B cell (primary cell): ENCODE measurements at places on chromosomes 11 and 22.

- no peak for DNase-seq
Observed at GRCh38 chr11:34721646-34722045, 100.8 kb downstream of the EHF start.

- DNase-seq: no peak
Observed at GRCh38 chr11:102669664-102670063, 35.9 kb downstream of the MMP27 start.

- DNase-seq: no peak
Observed at GRCh38 chr11:78031629-78032028, 8.6 kb upstream of the KCTD14 start.

DNA sequence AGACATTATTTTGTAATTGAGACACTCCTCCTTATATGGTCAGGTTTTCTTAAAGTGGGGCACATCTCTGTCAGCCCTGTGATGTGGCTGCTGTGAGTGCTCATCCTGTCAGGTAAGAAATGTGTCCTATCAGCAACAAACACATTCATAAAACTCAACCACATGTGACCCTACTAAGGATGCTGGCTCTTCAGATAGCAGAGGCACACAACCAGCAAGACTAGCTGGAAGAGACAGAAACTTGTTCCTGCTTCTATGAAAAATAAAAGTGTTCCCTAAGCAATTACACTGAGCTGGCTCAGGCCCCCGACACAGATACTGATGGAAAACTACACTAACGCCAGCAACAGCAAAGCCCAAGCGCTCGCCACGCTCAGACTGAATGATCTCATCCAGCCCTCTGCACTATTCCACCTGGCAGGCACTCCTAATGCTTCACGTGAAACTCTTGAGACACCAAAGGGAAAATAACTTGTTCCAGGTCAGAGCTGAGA, 49.8 kb upstream of the CYP2D6 start:
- DNase-seq: no peak

DNA sequence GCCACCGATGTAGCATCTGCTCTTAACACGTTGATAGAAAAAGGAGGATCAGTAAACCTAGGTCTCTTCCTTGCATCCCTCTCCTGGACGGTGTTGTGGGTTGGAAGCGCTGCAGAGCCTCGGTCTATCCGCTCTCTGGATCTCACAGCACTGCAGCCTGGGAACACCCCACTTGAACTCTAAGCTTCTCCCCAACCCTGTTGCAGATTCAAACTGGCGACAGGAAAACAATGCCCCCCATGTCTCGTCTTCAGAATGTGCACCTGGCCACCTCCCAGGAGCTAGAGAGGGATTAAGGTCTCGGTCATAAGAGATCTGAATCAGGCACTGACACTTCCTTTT, 454 bp downstream of the TMEM218 start:
- DNase-seq: no peak

DNA sequence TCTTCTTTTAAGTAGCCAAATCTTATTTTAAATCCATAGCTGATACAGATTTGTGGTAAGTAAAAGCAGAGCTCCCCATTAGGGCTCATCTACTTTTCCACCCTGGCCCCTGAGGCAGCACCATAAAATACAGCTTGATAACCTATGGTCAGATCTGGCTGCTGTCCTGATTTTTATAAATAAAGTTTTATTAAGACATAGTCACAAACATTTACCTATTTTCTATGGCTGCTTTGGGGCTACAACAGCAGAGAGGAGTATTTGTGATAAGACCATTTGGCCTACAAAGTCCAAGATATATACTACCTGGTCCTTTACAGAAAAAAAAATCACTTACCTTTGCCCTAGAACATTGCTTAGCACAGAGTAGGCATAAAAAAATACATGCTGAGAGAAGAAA, 200.0 kb upstream of the SEZ6L start:
- DNase-seq: no peak

GRCh38 chr11:20448834-20449233, 61.3 kb downstream of the PRMT3 start:
- no peak for DNase-seq

DNA sequence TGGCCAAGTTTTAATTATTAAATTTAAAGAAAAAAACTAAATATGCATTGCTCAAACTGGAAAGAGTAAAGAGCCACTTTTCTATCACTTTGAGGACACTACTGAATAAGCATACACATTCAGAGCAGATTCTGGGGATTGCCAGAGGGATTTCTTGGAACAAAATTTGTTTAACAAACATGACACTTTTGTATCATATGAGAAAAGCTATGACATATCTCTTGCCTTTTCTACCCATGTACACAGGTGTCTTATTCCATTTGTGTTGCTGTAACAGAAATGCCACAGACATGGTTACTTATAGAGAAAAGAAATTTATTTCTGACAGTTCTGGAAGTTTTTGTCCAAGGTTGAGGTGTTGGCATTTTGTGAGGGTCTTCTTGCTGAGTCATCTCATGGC, 13.5 kb upstream of the USP28 start:
- no peak for DNase-seq

GRCh38 chr11:61359516-61359915, 2.2 kb downstream of the CYB561A3 start:
- no peak for DNase-seq

DNA sequence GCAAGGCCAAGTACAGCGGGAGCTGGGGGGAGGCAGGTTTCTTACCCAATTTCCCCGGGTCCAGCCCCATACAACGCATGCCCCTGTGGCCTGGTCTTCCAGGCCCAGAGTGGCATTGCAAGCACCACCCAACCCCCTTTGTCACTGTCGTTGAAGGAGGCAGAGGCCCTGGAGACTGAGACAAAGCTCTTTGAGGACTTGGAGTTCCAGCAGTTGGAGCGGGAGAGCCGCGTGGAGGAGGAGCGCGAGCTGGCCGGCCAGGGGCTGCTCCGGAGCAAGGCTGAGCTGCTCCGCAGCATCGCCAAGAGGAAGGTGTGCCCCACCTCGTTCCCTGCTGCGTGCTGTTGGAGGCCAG, 27.8 kb downstream of the PHLDB1 start:
- no peak for DNase-seq

GRCh38 chr11:60902625-60903024, 3.8 kb downstream of the PRPF19 start:
- DNase-seq: no peak

- DNase-seq: no peak
Observed at GRCh38 chr11:125451400-125452124, 44.5 kb downstream of the FEZ1 start.

DNA sequence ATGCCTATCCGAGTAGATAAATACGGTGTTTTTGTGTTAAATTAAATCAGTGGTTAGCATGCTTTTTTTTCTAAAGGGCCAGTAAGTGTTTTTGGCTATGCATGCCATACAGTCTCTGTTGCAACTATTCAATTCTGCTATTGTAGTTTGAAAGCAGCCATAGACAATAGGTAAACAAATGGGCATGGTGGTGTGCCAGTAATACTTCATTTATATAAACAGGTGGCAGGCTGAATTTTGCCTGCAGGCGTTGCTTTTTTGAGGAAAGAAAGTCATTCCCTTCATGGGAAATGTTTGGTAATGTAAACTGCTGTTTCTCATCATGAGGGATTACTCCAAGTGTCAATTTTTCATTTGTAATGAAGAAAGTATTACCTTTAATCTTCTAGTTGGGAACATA, 106.5 kb downstream of the TMEM135 start:
- no peak for DNase-seq

GRCh38 chr22:27137871-27138337, 480.5 kb downstream of the MIAT start:
- DNase-seq: no peak
